ENCODE measurements at places on chromosomes 2 and 18.

DNA sequence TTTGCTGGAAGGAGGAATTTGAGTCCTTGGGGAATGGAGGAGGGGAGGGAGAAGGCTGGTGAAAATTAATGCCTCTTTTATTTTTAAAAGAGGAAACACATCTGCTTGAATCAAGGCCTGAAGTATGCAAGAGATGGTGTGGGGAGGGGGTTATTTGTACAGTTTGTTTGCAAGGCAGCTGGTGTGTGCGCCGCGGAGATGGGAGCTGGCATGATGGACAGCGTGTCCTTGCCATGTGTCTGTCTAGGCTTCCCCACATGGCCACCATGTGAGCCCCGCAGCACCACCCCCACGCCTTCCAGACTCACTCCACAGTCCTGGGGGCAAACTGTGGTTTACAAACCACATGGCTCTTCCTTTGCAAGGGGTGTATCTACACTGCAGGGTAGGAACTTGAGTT, 154.8 kb upstream of the APCDD1 start:
- DNase-seq: peak; percentile 16

DNA sequence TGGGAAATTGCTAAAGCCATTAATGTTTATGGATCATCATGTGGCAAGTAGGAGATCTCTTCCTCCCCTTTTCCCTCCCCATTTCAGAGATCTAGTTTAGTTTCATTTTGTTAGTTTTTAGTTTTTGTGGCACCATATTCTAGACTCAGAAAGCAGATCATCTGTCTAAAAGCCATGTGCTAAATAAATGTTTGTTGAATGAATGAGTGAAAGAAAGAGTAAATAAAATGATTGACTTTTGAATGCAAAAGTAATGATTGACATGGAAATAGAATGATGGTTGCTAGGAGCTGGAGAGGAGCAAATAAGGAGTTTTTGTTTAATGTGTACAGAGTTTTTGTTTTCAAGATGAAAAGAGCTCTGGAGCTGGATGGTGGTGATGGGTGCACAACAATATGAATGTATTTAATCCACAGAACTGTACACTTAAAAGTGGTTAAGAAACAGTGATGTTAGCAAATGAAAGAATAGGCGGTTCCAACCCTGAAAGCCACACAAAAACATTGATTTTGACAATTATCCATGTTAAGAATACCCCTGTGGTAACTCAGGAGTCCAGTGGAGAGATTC, 23.6 kb downstream of the TMEM178A start:
- no peak for DNase-seq

DNA sequence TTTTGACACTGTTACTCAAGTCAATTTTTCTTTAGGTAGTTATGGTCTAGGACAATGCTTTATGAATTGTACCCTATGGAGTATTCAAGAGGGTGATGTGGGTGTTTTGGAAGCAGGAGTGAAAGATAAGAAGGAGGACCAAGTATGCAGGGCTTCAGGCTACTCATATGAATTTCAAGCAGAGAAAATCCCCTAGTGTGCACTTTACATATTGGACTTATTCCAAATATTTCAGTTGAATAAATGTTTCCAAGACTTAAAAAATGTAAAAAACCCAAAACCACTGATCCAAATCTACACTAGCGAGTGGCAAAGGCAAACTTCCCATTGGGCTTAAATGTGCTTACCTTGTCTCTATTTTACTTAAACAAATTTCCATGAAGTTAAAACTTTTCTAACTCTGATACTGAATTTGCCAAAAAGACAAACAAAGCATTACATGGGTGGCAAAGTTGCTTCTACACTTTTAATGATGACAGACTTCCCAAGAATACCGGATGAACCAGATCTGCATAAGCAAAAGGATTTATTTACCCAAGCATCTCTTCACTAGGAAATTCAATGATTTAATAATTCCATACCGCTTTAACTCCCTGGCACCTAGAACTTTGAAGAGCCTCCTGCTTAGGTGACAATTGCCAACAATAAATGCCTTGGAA, 1233.5 kb upstream of the NXPH2 start:
- no peak for DNase-seq

GRCh38 chr18:76953156-76953555, 130.8 kb downstream of the ZNF236 start:
- no peak for DNase-seq

DNA sequence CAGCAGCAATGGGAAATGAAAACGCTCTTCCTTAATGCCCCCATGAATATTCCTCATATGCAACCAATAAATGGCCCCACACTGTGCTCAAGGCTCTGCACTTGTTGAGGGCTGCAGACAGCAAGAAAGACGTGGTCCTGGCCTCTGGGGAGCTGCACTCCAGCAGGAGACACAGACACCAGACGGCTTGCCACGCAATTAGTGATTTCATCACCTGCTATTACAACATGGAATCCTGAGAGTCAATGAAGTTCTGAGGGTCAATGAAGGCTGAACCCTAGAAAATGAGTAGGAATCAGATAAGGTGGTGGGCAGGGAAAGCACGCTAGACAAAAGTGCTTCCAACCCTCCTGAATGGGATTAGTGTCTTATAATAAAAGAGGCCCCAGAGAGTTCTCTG, 18.9 kb downstream of the CREG2 start:
- DNase-seq: no peak

GRCh38 chr18:26901020-26901419, 35.5 kb upstream of the AQP4 start:
- DNase-seq: no peak

DNA sequence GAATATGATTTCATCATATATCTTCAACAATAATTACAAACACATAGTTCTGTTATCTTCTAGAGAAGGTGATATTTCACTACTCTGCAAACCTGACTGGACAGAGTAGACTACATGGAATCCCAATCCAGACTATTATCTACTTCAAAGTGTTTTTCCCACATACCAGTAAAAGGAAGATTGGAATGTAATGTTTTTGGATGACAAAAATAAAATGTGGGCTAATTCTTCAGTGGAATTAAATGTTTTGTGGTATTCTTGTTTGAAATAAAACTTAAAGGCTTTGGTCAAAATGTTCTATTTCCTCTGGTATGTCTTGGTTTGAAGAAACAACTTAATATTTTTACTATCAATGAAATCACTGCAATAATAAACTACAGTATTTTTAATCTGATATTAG, 22.1 kb downstream of the COL5A2 start:
- DNase-seq: no peak

DNA sequence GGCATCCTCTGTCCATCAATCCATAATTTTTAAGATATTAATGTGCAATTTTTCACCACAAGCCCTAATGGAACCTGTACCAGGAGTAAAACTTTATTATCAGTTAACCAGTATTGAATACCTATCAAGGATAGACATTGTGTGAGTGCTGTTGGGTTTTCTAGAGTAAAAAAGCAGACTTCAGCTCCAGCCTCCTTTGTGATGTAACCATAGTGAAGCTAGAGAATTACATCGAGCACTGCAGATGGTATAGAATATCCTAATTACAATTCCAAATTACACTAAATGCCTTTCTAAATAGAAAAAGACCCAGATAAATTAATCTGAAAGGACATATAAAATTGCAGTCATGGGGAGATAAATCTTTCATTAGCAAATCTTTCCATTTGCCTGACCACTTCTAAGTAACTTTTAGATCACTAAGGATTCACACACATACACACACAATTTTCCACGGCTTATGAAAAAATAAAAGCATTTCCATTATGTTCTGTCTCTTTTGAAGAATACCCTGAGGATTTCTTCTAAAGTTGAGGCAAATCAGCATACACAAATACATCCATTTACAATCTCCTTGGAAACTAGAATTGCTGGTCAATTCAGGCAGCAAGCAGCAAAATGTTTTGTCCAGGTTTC, 117.1 kb upstream of the TANK start:
- DNase-seq: no peak

DNA sequence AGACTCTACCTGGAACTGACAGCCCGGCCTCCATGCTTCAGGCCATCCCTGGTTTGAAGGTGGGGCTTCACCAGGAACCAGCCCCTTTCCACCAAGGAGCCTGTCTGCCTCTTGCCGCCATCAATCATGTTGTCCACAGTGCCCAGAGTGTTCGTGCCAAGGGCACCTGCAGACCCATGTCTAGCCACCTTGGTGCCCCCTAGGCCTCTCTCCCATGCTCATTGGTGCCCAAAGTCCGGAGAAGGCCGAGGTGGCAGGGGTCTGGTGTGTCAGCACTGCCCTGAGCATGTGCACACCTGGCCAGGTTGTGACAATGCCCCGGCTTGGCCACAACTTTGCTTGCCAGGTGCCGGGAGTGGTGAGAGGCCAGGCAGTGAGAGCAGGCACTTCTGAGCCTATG, 114.8 kb downstream of the COPS8 start:
- no peak for DNase-seq

DNA sequence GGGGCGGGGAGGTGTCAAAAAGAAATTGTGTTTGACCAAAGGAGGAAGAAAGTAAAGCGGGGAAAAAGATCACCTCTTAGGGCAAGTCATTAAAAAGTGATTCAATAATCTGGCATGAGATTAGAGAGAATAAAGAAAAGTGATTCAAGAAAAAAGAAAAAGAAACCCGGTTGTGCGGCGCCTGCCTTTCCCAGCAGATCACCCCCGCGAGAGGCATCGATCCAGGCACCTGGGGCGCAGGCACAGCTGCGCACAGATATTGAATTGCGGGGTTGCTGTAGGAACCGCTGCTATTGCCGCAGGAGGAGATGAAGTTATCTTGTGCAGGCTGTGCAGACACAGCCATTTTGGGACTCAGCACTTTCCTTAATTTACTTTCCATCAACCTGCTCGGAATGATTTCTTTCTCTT, 71.2 kb downstream of the PLB1 start:
- DNase-seq: no peak

- no peak for DNase-seq
Measured at GRCh38 chr2:127233710-127234109, 13.6 kb upstream of the CYP27C1 start.

GRCh38 chr2:172403402-172403801, 24.0 kb upstream of the ITGA6 start:
- no peak for DNase-seq

DNA sequence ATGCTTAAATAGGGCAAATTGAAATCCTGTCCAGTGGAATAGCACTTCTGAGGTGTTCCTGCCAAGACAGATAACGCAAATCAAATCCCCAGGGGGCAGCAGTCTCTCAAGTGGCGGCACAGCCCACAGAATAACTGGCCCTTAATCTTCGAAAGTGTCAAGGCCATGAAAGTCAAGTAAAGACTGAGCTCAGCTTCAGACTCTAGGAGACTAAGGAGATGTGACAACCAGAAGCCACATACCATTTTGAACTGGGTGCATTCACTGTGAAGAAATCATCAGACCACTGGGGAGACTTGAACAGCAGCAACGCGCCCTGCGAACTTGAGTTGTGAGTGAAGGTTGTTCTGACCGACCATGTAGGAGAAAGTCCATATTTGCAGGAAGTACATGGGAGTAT, 66.0 kb upstream of the ASAP2 start:
- DNase-seq: no peak

GRCh38 chr2:131349021-131349420, 14.9 kb downstream of the RAB6D start:
- no peak for DNase-seq

DNA sequence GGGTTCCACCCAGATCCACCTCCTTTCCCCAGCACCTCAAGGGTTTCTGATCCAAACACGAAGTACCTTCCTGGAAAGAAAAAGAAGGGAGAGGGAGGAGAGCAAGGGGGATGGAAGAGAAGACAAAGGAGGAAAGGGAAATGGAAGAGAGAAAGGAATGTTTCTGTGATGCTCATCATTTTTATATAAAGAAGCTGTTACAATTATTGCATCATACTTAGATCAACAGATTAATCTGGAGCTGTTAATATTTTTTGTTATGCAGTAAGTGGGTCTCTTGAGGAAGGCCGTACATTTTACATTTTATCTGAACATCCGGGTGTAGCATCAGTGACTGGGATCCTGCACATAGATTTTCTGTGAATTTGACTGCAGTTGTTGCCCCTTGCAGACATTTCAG, 60.6 kb upstream of the NEDD4L start:
- DNase-seq: no peak

GRCh38 chr2:99340669-99341236, 3.6 kb downstream of the EIF5B start:
- no peak for DNase-seq

DNA sequence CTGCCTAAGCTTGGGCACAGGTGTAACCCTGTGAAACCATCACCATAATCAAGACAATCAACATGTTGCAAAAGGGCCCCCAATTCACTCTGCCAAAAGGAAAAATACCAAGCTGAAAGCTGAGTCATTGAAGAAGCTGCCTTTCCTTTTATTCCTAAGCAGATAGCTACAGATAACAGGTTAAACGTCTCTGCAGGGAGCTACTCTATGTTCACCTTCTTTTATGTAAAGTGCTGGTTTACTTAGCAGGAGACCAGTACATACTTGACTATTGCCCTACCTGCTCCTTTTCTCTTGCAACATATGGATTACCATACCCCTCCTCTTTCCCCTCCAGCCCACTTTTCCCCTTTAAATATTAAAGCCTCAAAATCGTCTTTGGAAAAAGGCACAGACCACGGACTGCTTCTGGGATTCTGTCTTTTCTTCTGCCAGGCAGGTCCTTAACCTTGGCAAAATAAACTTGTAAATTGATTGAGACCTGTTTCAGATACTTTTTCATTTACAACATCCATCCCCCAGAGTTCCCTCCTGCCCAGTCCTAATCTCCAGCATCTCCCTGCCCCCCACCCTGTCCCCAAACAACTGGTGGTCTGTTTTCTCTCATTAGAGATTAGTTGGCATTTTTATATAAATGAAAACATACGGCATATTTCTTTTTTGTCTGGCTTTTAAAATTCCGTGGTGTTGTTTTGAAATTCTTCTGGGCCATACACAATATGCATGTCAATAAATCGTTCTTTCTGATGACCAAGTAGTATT, 37.8 kb upstream of the LDLRAD4 start:
- no peak for DNase-seq

DNA sequence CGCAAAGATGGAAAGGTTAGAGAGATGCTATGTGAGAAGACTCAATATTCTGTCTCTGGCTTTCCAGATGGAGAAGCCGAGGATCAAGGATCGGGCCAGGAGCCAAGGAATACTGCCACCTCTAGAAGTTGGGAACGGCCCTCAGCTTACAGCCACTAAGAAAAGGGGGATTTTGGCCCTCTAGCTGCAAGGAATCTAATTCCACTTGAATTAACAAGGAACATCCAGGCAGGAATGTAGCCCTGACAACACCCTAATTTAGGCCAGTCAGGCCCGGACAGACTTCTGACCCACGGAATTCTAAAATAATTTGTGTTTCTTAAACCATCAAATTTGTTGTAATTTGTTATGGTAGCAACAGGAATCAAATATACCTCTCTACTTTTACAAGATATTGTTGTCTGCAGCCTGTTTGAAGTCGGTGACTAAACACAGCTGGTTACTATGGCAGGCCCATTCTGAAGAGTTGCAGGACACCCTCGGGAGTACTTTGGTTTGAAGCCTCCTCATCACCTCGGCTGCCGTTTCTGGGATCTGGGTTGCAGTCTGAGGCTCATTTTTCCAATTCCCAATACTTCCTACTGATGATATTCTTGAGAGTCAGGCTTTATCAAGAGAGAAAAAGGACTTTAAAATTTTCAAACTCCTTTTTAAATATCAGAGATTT, 1131.2 kb downstream of the TSN start:
- no peak for DNase-seq

Data from NCI-H446 (cell line).